ENCODE measurements at places on chromosomes 6 and 20.

- DNase-seq: no peak
Measured at GRCh38 chr6:148703900-148704299, 42.9 kb upstream of the UST start.

DNA sequence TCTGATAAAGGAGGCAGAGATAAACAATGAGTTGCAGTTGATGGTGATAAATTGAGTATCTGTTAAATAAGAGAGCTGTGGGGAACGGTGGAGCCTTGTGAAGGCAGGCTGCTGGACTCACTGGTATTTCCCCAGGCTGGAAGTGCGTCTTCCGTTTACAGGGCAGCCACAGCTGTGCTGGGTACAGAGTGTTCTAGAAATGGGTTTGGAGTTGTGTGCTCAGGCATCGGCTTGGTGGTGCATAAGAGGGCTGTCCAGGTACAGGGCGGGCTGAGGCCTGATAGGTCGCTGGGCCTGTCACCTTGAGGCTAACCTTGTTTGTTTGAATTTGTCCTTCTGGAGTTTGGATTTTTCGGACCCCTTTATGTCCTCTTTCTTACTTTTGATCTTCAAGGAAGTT, 39.3 kb downstream of the ARID1B start:
- no peak for DNase-seq

DNA sequence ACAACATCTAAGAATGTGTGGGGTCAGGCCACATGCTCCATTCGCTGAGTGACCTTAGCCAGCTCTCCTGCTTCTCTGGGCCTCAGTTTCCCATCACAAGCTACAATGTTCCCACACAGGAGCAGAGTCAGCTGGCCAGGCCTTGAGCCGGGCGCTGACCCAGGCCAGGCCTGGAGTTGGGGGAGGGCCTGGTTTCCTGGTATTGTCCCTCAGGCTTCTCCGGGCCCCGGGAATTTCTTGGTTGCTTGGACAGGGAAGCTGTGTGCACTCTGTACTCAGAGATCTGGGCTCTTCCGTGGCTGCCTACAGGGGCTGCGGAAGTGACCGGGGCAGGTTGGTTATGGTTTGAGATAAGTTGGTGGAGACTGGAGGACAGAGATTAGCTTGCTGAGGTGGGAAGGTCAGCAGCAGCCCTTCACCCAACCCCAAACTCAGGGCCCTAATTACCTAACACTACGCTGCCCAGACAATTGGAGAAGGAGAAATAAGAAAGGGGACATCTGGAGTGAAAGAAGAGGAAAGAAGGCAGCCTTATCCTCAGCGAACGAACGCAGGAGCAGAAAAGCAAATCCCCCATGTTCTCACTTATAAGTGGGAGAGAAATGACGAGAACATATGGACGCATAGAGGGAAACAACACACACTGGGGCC, 6.2 kb downstream of the TGM2 start:
- no peak for DNase-seq

DNA sequence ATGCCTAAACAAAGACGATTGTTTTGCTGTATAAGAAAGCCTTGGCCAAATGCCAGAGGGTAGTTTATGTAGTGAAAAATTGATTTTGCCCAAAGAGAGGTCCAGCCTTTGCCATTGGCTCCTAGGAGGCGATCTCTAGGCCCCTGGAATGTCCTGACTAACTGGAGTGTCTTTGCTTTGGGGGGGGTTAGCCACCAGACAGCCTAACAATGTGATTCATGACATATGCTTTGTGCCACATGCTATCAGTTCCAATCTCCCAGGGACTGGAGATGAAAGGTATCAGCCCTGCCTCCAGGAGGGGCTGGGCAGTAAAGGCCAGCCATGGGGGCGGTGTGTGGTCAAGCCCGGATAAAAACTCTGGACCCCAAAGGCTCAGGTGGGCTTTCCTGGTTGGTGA, 32.7 kb upstream of the TUBB2A start:
- no peak for DNase-seq

DNA sequence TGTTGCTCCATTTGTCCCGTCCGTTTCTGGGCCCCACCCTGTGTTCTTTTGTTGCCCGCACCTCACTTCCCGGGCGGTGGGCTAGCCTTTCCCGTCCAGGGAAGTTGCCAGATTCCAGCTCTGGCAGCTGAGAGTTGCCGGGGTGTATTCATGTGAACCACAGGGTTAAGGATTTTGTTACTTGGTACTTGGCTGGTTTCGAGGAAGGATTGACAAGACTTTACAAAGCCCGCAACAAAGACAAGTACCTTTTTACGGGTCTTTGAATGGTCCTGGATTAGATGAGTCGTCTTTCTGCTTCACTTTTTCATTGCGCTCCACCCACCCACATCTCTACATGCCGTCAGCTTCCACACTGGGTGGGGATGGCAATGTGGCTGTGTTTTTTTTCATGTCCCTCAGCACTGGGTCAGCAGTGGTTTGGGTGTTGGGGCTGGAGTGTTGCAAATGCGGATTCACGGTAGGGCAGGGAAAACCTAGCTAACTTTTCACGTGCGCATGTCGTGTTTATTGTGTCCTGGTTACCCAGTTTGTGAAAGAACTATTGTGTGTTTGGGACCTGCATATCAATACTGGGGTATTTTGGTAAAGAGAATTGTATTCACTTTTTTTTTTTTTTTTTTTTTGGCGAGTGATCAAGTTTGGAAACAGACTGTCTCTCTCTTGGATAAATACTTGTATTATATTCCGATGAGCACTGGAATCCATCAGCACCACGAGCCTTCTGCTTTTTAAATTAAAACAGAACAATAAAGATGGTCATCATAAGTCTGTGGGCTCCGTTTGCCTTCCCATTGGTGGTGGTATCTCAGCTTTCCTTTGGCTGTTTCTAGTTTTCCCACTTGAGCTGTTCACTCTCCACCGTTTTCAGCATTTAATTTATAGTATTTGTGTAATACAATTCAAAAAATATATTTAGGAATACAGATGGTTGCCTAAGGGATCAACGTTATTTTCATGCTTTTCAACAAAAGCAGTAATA, 1.2 kb downstream of the DUSP22 start:
- no peak for DNase-seq

DNA sequence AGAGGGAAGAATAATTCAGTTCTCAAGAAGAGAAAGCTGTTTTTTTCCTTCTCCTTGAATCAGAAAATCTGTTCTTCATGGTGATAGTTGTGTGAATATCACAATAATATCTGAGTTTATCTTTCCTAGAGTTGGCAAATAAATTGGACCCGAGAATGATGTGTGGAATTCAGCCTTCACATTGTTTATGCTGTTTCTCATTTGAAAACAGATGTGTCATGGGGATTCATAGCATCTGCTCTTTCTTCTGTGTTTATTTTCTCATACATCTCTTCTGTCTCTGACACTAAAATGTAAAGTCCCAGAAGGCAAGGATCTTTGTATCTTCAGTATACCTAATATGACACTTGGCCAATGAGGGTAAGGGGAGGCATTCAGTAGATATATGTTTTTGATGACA, 103.6 kb upstream of the SGK1 start:
- DNase-seq: no peak

- DNase-seq: no peak
Measured at GRCh38 chr20:9630554-9630953, 116.2 kb downstream of the LAMP5 start.

DNA sequence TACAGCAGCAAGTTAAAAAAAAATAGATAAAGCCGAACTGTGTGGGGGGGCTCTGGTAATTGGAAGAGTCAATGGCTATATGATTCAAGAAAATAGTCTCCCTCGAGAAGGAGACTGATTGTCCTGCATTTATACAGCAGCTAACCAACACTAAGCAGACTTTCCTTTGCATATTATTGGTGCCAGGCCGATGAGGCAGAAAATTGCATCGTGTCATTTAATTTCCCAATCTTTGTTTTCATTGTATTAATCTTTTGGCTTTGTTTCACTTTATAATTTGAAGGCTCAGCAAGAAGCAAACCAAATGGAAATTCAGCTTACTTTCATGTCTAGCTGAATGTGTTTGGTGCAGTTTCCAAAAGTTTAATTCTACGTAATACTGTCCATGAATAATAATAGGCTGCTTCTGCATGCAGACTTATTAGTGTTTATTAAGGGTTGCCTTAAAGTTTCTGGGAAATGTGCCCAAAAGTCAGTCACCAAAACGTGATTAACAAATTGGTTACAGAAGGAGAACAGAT, 258.5 kb downstream of the HACE1 start:
- DNase-seq: no peak

- no peak for DNase-seq
Measured at GRCh38 chr6:144697369-144697760, 412.2 kb downstream of the UTRN start.

DNA sequence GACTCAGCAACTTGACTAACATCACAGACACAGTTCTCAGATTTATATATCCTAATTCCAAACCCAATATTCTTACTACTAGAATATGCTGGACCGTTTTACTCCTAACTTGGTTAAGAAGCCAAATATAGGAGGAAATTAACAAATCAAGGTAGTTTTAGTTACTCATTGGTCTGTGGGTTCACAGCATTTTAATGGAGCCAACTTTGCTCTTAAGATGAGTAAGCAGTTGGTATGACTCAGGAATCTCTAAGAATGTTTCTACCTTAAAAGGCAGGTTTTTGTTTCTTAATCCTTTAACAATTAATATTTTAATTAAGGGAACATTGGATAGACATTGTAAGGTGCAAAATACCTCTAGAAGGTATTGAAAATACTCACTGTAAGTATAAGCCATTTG, 31.6 kb downstream of the OPRM1 start:
- no peak for DNase-seq

DNA sequence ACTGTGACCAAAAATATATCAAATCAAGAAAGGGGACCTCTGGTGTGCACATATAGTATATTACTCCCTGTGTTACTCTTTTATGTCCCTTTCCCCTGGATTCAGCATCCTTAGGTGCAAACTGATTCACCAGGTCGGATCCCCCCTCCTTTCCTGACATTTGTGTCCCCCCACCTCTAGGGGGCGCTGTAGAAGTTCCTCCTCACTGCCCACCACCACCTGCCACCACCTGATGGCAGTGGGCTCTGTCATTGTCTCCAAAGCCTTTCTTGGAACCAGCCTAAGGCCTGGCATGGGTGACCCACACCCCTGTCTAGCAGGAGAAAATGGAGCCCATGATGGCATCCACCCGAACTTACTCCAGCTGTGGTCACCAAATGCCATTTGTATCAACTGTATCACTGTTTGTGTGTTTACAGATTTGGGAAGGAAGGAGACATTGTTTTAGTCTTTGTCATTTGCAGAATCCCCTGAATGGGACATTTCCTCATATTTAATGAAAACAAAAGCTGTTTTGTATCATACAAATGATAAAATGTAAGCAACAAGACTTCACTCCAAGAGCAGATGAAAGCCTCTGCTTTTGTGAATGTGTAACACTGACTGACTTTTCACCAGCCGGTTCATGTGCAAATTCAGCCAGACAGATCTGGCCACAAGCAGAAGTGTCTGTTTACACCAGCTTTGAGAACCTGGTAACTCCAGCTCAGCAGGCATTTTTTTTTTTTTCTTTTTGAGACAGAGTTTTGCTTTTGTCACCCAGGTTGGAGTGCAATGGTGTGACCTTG, 66.2 kb downstream of the ARMC2 start:
- peak; percentile 14 for DNase-seq

GRCh38 chr20:29497261-29497671, 1760.2 kb upstream of the DEFB115 start:
- no peak for DNase-seq

- DNase-seq: no peak
Measured at GRCh38 chr20:5864873-5865587, 85.3 kb downstream of the TRMT6 start.

DNA sequence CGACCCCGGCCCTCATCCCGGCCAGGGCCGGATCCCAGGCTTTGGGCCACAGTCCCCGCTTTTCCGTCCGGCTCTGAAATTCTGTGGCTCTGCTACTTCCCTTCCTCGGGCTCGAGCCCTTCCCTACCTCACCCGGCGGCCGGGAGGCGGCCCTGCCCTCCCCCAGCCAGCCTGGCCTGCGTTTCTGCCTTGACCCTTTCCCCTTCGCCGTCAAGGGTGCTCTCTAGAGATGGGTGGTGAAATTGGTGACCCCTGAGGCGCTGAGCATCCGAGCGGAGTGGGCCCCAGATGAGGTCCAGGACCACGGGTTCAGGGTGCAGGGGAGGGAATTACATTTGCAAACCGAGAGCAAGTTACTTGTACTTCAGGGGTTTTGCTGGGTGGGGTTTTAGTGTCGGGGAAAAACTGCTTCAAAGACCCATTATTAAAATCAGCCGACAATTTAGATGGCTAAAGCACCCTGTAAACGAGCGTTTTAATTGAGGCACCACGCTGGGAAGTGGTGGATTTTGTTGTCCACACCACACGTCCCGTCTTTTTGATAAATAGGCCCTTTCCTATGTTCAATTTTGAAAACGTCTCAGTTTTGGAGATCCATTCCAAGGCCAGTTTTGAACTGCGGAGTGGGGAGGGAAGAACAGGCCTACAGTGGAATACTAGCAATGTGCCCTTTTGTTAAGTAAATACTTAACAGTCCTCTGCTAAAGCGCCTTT, 9.9 kb downstream of the TFAP2A start:
- no peak for DNase-seq

- no peak for DNase-seq
Measured at GRCh38 chr6:143823548-143823947, 19.6 kb upstream of the LTV1 start.

DNA sequence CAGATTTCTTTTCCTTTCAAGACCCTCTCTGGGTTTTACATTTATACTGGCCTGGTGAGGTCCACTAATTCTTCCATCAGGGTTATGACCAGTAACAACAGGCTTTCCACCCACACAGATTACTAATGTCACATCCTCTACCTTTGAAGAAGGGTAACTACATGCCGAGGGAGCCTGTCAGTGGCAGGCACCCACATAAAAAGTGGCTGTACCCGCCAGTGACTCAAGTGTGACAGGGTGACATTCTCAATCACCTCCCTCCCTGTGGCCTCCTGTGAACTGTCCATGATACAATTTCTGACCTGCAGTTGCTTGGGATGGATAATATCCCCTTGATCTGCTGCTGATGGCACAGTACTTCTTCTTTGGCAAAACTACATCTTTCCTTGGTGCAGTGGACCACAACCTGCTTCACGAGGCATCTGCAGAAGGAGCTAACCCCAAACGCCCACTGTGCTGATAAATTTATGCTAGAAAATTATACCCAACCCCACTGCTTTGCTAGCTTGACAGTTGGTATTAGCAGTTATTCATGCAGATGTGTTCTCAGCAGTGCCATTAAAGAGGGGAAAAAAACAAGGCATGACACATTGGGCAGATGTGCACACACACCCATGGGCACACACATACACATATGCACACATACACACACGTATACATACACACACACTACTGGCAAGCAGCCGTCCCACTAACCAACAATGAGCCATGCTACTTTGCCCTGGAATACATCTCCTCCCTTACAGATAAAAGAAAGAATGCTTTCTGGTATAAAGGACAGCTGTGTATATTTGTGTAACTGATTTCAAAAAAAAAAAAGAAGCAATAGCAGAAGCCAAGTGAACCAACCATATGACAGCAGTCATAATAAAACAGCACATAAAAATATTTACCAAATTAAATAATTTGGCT, 20.8 kb downstream of the GFOD1 start:
- no peak for DNase-seq

- DNase-seq: no peak
Measured at GRCh38 chr6:160967833-160968232, 23.7 kb upstream of the MAP3K4 start.

Measured in H54 (cell line).